ENCODE measurements at places on chromosomes 3 and 15.
A peak's percentile ranks its signal among the peaks of the same experiment; 100 is the strongest.

- peak; percentile 42 for DNase-seq
These were observed 6.8 kb upstream of the MFSD1 start for GRCh38 chr3:158794936-158795518.

DNA sequence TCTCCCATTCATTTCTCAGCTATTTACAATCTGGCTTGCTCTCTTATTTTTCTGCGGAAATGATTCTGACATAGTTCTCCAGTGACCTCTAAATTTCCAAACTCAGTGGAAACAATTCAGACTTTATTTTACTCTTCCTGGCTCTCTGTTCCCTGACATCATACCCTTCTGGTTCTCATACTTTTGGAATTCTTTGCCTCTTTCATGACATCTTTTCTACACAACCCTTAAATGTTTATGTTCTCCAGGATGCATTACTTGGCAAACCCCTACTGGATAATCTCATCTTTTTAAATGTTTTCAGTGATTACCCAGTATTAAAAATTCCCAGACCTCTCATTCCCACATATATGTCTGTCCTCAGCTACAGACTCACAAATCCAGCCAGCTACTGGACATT, 23.9 kb upstream of the PLSCR4 start:
- DNase-seq: peak; percentile 90

- peak; percentile 23 for DNase-seq
These were observed 138.3 kb upstream of the UBP1 start for GRCh38 chr3:33578325-33579177.

DNA sequence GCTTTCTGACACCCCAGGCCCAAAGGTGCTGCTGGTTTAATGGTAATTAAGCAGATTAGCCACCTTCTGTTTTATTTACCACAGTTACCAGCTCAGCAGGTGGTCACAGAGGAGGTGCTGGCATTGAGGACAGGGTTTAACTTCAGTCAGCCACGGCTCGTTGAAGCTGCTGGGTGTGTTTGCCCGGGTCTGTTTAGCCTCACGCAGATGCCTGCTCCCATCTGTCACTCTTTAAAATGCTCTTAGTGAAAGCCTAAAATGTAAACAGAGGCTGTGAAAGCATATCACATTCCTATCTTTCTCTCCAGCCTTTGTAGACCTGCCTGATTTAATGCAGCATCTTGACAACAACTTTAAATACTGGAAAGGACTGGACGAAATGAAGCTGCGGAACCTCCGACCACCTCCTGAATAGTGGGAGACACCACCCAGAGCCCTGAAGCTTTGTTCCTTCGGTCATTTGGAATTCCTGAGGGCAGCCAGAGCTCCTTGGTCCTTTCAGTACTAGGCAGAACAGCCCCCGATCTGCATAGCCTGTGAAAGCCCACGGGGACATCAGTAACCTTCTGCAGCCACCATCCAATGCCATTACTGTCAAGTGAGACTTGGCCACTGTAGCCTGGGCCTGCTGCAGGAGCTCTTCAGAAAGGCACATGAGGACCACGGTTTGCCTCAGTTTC, 156.0 kb downstream of the PDE8A start:
- no peak for DNase-seq

GRCh38 chr3:109442531-109442930, 105.2 kb upstream of the DPPA4 start:
- DNase-seq: no peak

- DNase-seq: no peak
These were observed 23.6 kb upstream of the BCL2A1 start for GRCh38 chr15:79994615-79995014.

GRCh38 chr3:182238126-182238525, 526.4 kb downstream of the SOX2 start:
- no peak for DNase-seq

GRCh38 chr3:187958432-187959003, 195.4 kb upstream of the LPP start:
- DNase-seq: no peak

- DNase-seq: no peak
These were observed 16.2 kb downstream of the ACVR2B start for GRCh38 chr3:38469852-38470251.

DNA sequence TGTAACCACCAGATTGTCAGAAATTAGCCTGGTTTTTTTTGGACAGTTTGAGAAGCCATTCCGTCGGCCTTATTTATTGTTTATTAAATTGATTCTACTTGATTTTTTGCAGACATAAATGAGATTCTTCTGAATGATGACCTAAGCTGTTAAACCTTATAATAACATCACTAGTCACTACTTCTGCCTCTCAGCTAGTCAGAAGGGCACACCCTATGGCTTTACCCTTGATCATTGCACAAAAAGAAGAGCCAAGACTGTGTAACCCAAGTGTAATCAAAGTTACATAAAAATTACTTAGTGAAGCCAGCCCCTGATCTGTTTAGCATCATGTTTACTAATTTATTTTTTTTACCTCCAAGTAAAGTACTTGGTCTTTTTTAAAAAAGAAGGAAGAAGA, 64.3 kb downstream of the CHL1 start:
- DNase-seq: no peak

DNA sequence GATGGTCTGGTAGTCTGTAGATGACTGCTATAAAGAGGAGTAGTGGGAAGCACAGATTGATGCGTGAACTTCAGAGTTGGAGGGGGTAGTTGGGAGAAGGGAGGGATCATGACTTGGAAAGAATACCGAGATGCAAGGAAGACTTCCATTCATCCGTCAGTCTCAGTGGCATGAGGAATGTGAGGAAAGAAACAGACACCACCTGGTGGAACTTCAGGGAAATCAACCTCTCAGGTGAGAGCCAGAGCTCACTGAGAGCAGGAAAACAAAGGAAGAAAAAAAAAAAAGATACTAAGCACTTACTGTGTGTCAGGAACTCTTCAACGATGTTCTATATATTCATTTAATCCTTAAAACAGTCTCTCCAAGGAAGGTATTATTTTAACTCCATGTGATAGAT, 172.4 kb downstream of the OXSM start:
- no peak for DNase-seq

- DNase-seq: no peak
These were observed 204.9 kb downstream of the CNTN4 start for GRCh38 chr3:2303566-2303965.

- DNase-seq: no peak
These were observed 1060.2 kb downstream of the NSUN3 start for GRCh38 chr3:95123104-95123503.

- DNase-seq: no peak
These were observed 48.1 kb downstream of the SUSD5 start for GRCh38 chr3:33170531-33170930.

DNA sequence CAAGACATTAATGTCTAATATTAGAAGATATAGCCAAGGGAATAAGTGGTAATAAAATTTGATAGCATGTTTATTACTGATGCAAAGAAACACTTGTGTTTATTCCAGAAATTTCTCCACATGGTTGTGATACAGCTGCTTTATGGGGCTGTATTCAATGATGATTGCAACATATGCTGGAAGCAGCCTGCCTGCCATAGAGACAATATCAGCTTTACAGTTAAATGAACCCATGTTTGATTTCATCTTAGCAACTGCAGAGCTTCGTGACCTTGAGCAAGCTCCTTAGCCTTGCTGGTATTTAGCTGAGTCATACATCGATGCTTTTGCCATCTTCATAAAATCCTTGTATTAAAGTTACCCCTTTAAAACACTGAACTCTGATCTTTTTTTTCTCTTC, 168.1 kb upstream of the STAC start:
- DNase-seq: peak; percentile 87

GRCh38 chr15:36911322-36911944, 188.9 kb downstream of the MEIS2 start:
- no peak for DNase-seq

- DNase-seq: no peak
These were observed 377.1 kb upstream of the GOLIM4 start for GRCh38 chr3:168472783-168473182.

GRCh38 chr15:39028069-39028468, 463.5 kb upstream of the RASGRP1 start:
- DNase-seq: peak; percentile 40

DNA sequence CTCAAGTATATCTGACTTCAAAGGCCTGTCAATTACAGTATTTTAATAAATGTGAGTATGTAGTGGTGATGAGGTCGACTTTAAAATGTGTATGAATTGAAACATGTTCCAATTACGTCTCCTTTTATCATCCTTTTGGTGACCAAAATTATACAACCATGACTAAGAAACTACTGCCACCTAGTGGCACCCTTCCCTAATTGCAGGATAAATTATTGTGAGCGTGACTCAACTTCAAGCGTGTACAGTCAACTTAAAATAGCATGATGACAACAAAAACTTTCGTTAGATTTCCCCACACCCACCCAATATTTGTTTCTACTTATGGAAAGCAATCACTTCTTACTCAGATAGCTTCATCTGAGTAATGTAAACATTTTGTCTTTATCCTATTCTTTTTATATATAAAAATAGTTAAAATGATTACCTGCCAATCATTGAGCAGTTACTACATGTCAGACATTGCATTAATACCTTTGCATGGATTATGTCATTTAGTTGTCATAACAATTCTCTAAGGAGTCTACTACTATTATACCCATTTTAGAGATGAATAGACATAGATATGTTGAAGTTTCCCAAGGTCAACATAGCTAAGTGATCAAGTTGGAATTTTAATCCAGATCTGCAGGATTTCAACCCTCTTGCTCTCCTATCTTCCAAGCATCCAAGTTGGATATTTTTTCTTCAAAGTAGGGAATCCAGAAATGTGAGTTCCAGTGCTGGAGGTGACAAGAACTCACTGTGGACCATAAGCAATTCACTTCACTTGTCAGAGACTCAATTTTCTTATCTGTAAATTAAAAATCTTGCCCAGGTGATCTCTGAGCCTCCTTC, 106.0 kb downstream of the MEX3B start:
- DNase-seq: peak; percentile 7

DNA sequence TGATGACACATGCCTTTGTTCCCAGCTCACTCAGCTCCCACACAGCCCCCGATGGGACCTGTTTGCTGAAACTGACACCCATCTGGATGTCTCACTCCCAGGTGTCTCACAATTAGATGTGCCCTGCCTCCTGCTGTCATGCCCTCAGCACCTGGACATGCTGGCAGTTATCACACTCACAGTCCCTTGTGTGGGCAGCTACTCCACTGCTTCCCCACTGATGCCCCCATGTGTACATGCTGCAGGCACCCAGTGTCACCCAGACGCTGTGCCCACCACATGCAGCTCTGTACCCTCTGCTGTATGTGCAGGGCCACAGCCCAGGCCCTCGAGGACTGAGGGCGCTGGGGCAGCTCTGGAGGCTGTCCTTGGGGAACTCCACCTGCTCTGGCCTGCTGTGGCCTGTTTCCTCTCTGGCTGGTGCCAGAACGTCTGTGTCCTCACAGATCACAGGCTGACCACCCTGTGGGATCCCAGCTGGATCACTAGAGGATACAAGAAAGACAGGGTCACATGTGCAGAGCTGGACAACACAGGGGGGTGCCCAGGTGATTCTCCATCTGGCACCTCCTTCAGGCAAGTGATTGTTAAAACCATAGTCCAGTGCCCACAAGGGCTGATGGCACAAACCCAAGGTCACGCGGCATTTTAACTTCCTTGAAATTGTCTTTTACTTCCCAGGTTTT, 14.0 kb downstream of the C3orf22 start:
- DNase-seq: no peak

DNA sequence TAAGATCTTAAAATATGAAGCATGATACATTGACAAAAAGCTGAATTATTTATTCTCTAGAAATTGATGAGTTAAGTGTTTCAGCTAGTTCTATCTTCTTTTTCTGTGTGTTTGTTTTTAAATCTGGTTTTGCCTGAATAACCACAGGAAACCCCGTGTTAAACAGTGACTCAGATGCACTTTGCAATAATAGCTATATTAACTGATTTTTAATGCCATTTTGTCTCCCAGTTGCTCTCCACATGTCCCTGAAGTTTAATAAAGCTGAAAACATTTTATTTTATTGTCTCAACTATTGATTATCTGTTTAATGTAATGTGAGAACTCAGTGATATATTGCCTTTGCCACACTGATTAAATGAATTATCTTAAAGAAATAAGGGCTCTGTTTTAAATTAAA, 42.8 kb upstream of the ROBO1 start:
- DNase-seq: no peak

GRCh38 chr3:109339714-109340648, 2.6 kb upstream of the DPPA4 start:
- no peak for DNase-seq

GRCh38 chr15:36579792-36580431, 486 bp downstream of the CDIN1 start:
- DNase-seq: no peak

DNA sequence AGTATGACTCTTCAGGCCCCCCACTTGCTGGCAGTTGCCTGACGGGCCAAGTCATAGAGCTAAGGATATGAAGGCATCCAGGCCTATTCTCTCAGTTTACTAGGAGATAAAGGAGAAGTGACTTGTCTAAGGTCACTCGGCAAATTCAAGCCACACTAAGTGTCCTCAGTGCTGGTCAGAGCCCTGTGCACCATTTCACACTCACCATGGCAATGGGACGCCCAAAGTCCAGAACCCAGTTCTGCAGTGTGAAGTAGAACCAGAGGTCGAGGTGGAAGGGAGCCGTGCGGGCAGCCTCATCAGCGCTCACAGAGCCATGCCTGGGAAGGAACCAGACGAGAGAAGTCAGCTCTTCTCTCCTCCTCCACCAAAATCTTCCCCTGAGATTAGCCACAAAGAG, 11.2 kb downstream of the CLN6 start:
- DNase-seq: no peak

- no peak for DNase-seq
These were observed 2.1 kb downstream of the ECT2 start for GRCh38 chr3:172752651-172753050.

GRCh38 chr3:105362021-105362665, 4.6 kb upstream of the ALCAM start:
- DNase-seq: peak; percentile 53

DNA sequence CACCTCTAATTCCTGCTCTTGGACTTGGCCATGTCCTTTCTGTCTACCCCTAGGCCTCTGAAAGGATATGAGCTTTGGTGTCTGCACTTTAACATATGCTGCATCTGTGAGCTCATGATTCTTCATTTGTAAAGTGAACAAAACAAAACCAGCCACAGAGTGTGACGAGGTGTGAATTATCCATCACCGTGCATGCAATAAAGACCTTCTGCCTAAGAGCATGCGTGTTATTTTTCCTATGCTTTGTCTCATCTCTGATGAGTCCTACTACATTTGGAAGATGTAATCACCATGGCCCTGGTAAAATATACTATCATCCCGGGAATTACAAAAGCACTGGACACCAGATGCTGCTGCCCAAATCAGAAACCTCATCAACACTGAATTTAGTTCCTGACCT, 103.5 kb upstream of the KCNAB1 start:
- no peak for DNase-seq
